ENCODE measurements at places on chromosomes 1 and 21. TPM values are rescaled to one million over a fixed set of nuclear protein-coding genes. Genes with fewer than 3 reads are reported as not detected.

The DENND4B gene
- total RNA-seq = 5.9 TPM

DNA sequence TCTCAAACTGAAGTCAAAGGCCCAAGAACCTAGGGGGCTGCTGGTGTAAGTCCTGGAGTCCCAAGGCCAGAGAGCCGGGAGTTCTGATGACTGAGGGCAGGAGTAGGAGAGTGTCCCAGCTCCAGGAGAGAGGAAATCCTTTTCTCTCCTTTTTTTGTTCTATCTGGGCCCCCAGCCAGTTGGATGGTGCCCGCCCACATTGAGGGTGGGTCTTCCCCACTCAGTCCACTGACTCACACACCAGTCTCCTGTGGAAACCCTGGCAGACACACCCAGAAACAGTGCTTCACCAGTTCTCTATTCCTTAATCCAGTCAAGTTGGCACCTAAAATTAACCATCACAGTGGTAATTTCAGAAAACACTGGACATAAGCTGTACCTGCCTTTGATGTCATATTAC, 12.7 kb upstream of the WDR26 start:
- DNase-seq = peak; percentile 78

GRCh38 chr1:177585302-177586220, 384.3 kb downstream of the SEC16B start:
- no peak for DNase-seq

The FCRL5 gene
- not detected for total RNA-seq
